ENCODE measurements at places on chromosomes 2 and 18.
A peak's percentile ranks its signal among the peaks of the same experiment; 100 is the strongest.

GRCh38 chr2:230956827-230957755 lies 32.0 kb upstream of the GPR55 start:
- DNase-seq = no peak

DNA sequence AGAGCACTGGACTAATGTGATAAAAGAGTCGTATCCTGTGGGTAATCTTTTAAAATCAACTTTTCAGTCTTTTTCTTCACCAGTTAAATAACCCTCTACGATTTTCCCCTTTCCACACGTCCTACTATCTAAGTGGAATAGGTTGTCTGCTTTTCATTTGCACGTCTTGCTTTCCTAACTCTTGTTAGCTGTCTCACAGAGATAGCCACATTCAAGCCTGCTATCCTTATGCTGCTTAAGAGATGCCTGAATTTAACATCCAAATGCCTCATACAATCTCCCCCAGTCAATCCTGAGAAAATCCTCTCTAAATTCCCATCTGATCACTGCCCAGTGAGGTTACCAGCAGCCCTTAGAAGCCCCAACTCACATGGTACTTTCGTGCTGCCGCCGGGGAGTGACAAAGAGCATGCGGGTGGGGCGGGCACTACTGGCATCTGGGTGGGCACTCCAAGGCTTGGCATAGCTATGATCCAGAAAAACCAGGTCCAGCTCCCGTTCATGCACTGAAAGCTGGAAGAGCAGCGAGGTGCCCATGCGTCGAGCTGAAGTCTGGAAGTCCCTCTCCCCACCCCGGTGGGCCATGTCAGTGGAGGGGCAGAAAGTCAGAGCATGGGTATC lies 1.5 kb downstream of the KANSL3 start:
- DNase-seq = no peak

DNA sequence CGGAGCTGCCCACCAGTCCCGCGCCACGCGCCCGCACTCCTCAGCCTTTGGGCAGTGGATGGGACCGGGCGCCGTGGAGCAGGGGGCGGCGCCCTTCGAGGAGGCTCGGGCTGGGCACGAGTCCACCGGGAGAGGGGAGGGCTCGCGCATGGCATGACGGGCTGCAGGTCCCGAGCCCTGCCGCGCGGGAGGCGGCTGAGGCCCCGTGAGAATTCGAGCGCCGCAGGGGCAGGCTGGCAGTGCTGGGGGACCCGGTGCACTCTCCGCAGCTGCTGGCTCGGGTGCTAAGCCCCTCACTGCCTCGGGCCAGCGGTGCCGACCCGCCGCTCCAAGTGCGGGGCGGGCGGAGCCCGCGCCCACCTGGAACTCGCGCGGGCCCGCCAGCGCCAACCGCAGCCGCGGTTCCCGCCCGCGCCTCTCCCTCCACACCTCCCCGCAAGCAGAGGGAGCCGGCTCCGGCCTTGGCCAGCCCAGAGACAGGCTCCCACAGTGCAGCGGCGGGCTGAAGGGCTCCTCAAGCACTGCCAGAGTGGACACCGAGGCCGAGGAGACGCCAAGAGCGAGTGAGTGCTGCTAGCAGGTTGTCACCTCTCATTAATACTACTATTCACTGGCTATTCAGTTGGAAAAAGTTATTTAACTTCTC lies 3.6 kb upstream of the TTC21B start:
- no peak for DNase-seq

- DNase-seq = no peak
These were observed 377.7 kb upstream of the MYT1L start for GRCh38 chr2:2708575-2709430.

- no peak for DNase-seq
These were observed 31.0 kb upstream of the GLI2 start for GRCh38 chr2:120704696-120705095.

DNA sequence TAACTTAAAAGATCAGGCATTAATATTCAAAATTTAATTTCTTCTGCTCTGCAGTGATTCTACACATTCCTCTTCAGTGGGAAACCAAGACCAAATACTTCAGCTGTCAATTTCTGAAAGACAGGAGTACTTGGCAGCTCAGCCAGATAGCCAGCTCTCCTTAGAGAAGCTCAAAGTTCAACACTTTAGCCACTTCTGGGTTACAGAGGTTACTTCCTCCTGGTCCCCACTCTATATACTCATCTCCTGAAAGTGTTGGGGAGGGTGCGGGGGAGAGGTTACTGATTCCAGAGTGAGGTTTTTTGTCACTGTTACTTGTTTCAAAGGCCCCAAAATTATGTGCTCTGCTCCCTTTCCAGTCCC lies 4.1 kb downstream of the CYTIP start:
- no peak for DNase-seq

DNA sequence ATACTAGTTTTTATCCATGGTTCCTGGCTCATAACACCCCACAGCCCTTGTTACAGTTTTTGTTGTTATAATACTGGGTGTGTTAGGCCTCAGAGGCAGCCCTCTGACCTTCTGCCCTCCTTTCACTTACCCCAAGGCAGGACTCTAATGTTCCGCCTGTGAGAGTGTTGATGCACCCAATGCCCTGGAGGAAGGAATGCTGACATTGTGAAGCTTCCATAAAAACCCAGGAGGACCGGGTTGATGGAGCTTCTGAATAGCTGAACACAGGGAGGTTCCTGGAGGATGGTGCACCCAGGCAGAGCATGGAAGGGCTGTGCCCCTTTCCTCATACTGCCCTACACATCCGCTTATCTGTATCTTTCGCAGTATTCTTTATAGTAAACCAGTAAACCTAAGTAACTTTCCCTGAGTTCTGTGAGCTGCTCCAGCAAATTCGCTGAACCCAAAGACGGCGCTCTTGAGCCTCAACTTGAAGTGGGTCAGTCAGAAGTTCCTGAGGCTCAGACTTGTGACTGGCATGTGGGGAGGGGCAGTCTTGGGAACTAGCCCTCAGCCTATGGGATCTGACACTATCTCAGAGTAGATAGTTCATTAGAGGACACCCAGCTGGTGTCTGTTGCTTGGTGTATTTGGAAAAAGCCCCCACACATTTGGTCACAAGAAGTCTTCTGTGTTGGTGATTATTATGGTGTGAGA lies 10.4 kb downstream of the STON1 start:
- no peak for DNase-seq

- no peak for DNase-seq
These were observed 27.5 kb upstream of the C18orf32 start for GRCh38 chr18:49514577-49514976.

DNA sequence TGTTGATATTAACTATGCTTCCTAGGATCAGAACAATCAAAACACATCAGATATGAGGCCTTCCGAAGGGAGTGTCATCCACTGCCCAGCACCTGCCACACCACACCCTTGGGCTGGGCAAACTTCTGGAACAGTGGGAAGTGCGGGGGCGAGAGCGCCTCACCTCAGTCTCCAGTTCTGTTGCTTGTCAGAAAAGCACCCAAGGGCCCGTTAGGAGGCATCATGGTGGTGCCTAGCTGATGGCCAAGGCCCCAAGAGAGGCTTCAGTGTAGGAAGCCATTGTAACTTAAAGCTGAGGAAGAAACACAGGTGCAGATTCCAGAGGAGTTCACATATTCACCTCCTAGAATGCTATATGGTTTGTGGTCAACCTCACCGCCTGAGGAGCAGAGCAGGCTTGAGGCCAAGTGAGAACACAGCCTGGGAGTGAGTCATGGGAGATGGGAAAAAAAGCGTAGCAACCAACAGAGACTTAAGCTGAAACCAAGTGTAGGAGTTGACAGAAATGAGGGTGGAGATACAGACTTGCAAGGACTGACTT lies 85.1 kb upstream of the ATL2 start:
- no peak for DNase-seq

DNA sequence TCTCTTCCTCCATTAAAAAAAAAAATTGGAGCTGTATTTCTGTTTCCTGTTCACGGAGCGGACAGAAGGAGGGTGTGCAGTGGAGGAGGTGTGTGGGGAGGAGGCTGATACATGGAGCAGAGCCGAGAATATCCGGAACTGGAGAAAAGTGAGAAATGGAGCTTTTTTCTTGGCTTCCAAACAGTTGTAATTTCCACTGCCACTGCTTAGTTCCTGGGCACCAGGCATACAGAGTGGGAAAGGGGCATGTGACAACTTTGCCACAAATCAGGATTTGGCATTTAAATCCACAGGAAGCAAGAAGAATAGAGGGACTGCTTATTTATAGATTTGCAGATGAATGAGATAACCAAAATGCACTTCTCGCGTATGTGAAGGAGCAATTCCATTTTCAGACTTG lies 71.2 kb downstream of the BCL11A start:
- DNase-seq = no peak

GRCh38 chr2:23925702-23926289 lies 1.1 kb downstream of the ATAD2B start:
- DNase-seq = peak; percentile 27

DNA sequence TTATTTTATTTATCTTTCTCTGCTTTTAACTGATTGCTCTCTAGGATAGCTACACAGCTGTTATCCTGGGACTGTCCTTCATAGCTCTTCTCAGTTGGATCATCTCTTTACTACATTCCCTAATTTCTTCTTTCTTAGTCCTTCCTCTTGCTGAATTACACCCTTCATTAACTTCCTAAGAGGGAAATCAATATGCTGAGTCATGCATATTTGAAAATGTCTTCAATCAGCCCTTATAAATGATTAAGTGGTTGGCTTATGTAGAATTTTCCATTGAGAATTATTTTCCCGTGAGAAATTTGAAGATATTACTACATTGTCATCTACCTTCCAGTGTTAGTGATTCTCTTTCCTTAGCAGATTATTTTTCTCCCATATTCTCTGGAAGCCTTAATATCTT lies 214.2 kb downstream of the SOCS6 start:
- no peak for DNase-seq

GRCh38 chr2:118667348-118667747 lies 180.1 kb downstream of the EN1 start:
- no peak for DNase-seq

GRCh38 chr18:55968550-55968949 lies 380.6 kb upstream of the TCF4 start:
- no peak for DNase-seq

DNA sequence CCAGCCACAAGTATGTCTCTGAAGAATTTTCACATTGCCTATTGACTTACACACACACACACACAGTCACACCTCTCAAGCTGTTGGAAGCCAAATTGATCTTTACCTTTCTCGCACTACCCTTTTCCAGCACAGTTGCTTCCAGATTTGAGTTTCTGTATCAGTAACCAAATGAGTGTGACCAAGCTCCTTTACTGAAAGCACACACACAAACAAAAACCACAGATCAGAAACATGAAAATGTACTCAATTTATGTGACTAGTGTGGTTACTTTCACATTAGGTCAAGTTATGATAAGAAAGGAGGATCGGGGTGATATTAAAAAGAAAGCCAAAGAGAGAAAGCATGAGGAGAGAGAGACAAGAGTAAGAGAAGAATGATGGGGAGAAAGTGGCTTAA lies 993.9 kb upstream of the POU3F3 start:
- DNase-seq = no peak

- no peak for DNase-seq
These were observed 18.7 kb downstream of the DBI start for GRCh38 chr2:119385466-119385865.

GRCh38 chr18:35424356-35424755 lies 47.2 kb upstream of the ZNF396 start:
- DNase-seq = no peak

DNA sequence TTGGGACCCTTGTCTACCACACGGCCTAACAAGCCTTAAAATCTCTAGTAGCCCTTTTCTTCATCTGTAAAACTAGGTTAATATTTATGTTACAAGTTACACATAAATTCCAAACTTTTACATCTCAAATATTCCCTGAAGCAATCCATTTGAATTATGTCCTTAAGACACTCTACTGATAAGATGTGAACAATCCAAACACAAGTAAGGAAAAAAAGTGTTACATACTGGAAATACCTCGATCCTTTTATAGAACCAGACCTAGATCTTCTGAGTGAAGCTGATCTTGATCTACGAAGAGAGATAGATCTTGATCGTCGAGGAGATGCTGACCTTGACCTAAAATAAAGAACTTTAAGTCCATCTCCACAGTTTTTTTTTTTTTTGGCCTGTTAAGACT lies 3.3 kb downstream of the SRSF7 start:
- no peak for DNase-seq

DNA sequence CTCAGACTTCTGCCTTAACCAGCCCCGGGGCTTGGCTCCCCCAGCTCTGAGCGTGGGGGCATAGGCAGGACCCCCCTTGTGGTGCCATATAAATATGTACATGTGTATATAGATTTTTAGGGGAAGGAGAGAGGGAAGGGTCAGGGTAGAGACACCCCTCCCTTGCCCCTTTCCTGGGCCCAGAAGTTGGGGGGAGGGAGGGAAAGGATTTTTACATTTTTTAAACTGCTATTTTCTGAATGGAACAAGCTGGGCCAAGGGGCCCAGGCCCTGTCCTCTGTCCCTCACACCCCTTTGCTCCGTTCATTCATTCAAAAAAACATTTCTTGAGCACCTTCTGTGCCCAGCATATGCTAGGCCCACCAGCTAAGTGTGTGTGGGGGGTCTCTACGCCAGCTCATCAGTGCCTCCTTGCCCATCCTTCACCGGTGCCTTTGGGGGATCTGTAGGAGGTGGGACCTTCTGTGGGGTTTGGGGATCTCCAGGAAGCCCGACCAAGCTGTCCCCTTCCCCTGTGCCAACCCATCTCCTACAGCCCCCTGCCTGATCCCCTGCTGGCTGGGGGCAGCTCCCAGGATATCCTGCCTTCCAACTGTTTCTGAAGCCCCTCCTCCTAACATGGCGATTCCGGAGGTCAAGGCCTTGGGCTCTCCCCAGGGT lies 5.5 kb downstream of the CTDSP1 start:
- no peak for DNase-seq

DNA sequence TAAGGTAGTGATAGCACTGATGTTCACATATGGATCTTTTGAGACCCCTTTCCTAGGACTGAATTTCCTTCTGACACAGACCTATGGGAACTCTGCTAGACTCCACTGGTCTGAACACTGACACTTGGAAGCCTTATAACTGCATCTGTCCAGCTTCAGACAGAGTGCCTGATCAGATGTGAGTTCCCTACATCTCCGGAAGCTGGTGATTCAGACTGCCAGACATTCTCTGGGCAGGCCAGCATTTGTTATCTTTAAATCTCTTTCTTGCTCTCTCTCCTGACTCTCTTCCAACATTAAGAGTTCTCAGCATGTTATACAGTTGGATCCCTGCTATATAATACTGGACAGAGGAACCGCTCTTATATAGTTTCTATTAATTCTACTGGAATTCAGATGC lies 408.5 kb downstream of the ZEB2 start:
- DNase-seq = no peak

All from activated T-cell treated with anti-CD3 and anti-CD28 coated beads for 1 hour (primary cell).